HT-29 (cell line): ENCODE measurements at places on chromosomes 11 and 22. TPM values are rescaled to one million over a fixed set of nuclear protein-coding genes. Genes with fewer than 3 reads are reported as not detected.

GRCh38 chr22:17916226-17916889 lies 108.0 kb downstream of the MICAL3 start:
- no peak for DNase-seq

GRCh38 chr11:107259811-107260221 lies 197.8 kb downstream of the CWF19L2 start:
- no peak for DNase-seq

- no peak for DNase-seq
These were observed 310.7 kb upstream of the NCAM1 start for GRCh38 chr11:112650527-112650926.

DNA sequence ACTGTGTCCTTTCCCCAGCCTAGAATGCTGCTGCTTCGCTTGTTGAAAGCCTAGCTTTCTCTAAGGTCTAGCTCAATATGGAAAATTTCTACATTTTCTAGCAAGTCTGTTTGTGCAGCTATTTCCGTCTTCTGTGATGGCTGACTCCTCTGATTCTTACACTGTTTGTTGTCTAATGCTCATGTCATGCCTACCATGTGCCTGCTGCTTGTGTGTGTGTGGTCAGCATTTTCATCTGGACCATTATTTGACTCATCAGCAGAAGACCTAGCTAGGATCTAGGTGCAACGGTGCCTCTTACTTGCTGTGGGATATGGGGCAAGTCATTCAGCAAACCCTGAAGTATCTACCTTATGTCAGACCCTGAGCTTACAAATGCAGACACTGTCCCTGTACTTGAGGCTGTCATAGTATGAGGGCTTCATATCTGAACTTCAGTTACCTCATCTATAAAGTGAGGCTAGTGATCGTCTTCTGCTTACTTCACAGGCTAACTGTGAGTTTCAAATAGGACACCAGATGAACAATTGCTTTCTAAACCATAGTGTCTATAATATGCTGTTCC lies 86.5 kb upstream of the MYO18B start:
- no peak for DNase-seq

GRCh38 chr11:105690467-105690866 lies 80.6 kb downstream of the GRIA4 start:
- DNase-seq = no peak

DNA sequence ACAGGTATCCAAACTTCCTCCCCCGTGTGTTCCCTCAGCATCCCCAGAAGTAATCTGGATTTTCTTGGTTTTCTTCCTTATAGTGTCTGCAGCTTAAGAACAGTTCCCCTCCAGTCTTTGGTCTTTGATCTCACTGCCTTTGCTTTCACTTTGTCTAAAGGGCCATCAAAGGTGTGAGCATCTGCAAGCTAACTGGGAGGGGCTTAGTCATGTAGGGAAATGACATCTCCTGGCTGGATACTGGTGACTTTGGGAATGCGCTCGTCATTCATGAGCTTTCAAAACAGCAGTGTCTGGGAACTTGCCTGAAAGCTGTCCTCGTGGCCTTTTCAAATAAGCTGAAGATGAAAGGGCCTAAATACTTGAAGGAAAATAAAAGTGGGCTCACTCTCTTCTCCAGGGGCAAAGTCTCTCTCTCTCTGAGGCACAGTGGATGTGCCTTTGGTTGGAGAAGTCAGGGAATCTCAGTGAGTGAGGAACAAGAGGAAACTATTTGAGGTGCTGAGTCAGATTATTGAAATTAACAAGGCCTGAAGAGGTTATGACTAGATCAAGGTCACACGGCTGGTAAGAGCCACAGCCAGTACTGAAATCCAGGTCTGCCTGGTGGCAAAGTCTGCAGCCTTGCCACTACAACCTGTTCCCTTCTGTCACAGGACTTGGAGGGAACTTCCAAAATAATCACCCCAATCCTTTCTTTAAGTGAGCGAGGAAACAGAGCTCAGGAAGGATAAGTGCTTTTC lies 45.6 kb upstream of the TENM4 start:
- no peak for DNase-seq

GRCh38 chr11:113796663-113797259 lies 17.2 kb downstream of the CLDN25 start:
- DNase-seq = peak; percentile 81

DNA sequence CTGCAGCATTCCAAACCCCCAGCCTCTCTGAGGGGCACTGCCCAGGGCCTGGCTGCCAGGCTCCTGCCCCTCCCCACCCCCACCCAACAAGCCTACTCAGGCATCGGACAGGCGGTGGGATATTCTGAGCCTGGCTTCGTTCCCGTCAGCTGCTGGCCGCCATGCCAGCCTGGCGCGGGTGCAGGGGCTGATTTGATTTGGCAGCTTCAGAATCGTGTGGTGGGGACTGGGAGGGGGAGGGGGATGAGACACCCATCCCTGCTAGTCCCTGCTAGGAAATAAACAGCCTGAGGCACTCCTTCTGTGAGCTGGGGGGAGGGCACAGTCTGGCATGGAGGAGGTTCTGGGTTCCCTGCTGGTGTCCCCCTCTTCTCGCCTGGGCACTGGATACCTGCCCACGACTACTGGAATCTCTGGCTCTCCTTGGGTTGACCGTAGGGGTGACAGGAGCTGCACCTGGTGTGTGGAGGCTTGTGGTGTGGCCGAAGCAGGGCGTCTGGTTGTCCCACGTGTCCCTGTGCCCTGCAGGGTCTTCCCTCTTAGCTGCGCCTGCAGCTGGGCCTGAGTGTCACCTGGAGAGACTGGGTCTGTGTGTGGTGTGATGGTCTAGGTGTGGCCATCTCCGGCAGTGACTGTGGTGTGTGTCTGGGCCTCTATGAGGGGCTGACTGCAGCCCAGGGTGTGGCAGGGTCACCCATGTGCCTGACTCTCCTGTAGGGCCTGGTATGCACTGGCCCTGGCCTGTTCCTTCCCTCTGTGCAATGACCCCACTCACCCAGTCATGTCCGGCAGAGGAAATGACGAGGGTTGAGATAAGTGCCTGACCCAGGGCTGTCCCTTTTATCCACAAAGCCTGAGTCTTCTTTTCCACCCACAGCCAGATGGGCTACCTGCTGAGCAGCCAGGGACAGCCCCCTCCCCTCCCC lies 42.2 kb downstream of the PDE2A start:
- no peak for DNase-seq

- DNase-seq = no peak
These were observed 46.0 kb upstream of the HIPK3 start for GRCh38 chr11:33211153-33211552.

GRCh38 chr11:34824425-34824824 lies 91.8 kb downstream of the APIP start:
- DNase-seq = no peak

- peak; percentile 46 for DNase-seq
These were observed 318.7 kb downstream of the BUD13 start for GRCh38 chr11:116454020-116454645.

DNA sequence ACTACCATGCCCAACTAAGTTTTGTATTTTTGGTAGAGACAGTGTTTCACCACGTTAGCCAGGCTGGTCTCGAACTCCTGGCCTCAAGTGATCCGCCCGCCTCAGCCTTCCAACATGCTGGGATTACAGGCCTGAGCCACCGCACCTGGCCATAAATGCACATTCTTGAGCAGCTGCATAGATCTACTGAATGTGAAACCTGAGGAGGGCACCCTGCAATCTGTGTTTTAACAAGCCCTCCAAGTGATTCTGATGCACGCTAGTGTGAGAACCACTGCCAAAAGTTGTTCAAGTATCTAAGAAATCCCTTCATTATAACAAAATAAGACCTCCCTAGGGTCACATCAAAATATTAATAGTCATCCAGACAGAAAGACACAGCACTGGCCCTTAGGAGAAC lies 89.3 kb downstream of the RDX start:
- no peak for DNase-seq

DNA sequence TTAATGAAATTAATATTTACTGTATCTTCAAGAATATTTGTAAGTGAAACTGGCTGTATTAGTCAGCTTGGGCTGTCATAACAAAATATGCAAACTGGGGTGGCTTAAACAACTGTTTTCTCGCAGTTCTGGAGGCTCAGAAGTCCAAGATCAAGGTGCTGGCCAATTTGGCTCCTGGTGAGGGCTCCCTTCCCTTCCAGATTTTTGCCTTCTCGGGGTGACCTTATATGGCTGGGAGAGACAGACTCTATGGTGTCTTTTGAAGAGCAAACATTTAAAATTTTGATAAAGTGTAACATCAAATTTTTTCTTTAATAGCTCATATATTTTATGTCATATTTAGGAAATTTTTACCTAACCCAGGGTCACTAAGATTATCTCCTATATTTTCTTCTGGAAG lies 30.2 kb downstream of the CSTPP1 start:
- no peak for DNase-seq

DNA sequence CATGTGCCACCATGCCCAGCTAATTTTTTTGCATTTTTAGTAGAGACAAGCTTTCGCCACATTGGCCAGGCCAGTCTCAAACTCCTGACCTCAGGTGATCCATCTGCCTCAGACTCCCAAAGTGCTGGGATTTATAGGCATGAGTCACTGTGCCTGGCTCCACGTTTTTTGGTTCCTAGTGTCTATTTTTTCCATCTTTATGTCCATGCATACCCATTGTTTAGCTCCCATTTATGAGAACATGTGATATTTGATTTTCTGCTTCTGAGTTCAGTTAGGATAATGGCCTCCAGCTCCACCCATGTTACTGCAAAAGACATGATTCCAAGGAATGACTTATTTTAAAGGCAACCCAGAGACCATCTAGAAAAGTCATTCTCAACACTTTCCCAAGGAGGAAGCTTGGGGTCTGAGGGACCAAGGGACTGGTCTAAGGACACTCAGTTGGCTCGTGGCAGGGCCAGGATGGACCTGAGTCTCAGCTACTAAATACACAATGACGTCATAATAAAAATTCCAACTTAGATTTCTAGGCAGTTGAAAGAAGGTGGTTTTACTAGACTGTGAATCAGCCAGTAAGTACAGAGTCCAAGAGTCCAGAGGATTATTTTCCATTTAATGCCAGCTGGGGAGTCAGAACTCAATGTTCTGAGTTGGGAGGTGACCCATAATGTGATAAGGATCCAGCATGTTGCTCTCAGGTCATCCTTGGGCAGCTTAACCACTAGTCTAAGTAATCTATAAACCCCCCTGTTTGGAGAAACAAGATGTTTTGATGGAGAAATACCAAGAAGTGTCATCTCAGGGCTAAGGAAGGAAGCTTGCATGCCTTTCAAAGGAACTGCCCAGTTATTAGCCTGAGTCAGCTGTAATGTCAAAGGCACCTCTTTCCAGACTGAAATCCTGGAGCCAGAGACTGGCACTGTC lies 39.4 kb downstream of the ABTB2 start:
- peak; percentile 93 for DNase-seq

- DNase-seq = no peak
These were observed 713.8 kb downstream of the TBC1D22A start for GRCh38 chr22:47476231-47476630.

DNA sequence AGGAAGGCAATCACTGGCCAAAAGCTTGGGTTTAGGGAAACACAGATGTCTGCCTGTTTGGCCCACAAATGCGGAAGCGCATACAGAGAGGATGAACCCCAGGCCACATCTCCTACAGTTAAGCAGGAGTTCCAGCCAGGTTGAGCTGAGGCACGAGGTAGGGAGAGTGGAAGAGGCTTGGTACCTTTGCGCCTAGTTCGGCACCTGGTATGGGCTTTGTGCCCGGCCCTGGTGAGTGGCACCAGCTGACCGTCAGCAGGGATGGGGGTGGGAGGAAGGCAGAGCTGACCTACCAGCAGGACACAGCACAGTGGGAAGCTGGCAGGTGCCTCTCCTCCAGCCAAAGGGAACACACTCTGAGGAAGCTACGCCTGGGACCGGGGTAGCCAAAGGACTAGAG lies 57.6 kb downstream of the KCNC1 start:
- DNase-seq = no peak

Gene OR6A2
- total RNA-seq = 0.08 and 0.23 TPM in 2 replicates

Gene MIAT
- 0.23 and 0.31 TPM in 2 replicates for total RNA-seq

Gene SLC17A6
- total RNA-seq = not detected in 2 replicates

Gene OR2AG2
- total RNA-seq = 0.15 and 0.16 TPM in 2 replicates

Gene DSCAML1
- 0.31 TPM in 1 of 2 replicates, not detected in the other for total RNA-seq

Gene OR51B5
- not detected in 2 replicates for total RNA-seq

Gene PNPLA5
- not detected in 2 replicates for total RNA-seq

Gene C11orf97
- total RNA-seq = not detected in 2 replicates

Gene ISX
- total RNA-seq = not detected in 2 replicates

Gene OR51B4
- total RNA-seq = not detected in 2 replicates

Gene SYVN1
- total RNA-seq = 21.7 and 32.1 TPM in 2 replicates
